Right lung (tissue), 10 donors: ENCODE measurements at places on chromosomes 7 and 10.

DNA sequence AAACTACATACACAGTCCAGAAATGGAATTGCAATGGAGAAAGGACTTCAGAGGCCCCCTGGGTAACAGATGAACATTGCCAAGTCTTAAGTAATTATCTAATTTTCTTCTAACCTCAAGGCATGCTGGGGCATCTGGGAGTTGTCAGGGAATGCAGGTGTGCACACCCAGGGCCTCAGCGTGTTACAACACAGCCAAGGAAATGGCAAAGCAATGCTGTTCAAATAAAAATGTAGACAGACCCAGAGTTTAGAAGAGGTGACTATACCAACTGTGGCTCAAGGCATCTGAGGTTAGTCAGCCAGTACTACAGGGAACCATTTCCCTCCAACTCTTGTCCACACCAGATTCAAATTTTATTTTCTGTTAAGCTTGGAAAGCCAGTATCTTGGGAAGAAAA lies 73.6 kb downstream of the CCDC3 start:
- DNase-seq = no peak

GRCh38 chr10:88705958-88706357 lies at the start of gene LIPK:
LIPK (plus strand) TSS chr10:88706249; CDS start chr10:88724544, 18,295 bp downstream.
- no peak for DNase-seq

- DNase-seq = no peak
Measured at GRCh38 chr10:101131962-101132635, 999 bp downstream of the TLX1 start.

- DNase-seq = no peak
Measured at GRCh38 chr10:72816565-72816964, 77.0 kb upstream of the OIT3 start.

DNA sequence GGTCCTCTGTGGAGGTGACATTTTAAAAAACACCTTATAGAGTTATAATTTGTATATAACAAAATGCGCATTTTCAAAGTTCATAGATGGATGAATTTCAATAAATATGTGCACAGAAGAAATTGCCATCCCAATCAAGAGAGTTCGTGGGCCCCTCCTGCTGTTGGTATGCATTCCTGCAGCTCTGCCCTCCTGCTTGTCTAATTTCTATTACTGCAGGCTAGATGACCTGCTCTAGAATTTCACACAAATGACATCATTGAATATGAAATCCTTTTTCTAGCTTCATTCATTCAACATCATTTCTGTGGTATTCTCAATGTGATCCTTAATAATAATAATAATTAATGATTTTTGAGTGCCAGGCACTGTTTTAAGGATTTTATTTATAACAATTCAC lies 348.2 kb downstream of the SDK1 start:
- DNase-seq = no peak

DNA sequence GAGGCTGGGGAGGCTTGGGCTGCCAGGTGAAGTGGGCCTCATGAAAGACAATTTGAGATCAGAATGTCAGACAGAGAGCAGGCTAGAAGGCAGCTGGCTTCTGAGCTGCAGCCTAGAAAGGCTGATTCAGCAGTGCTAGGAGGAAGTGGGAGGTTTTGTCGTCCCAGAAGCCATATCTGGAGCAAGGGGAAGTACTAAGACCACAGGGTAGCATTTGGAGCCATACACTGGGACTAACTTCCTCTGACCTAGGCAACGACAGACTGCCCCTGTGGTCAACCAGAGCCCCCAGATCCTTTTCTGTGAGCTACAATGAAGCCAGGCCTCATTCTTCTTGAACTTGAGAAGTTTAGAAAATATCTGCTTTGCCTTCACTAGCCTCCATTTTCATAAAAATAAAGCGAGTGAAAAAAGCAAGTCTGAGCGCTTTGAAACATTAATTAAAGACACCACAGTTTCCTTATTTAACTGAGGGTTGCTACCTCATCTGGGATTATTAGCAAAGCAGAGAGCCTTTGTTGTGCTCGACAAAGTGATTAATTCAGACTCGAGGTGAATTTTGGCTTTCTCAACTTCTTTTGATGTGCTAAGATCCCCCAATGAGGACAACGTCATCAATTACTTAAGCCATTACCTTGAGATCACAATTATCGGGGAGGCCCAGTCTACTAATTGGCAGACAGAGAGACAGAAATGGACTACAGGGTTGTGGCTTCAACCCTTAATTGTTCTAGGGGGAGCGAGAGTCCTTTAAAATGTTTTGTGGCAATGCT lies 26.6 kb downstream of the TBXAS1 start:
- no peak for DNase-seq

DNA sequence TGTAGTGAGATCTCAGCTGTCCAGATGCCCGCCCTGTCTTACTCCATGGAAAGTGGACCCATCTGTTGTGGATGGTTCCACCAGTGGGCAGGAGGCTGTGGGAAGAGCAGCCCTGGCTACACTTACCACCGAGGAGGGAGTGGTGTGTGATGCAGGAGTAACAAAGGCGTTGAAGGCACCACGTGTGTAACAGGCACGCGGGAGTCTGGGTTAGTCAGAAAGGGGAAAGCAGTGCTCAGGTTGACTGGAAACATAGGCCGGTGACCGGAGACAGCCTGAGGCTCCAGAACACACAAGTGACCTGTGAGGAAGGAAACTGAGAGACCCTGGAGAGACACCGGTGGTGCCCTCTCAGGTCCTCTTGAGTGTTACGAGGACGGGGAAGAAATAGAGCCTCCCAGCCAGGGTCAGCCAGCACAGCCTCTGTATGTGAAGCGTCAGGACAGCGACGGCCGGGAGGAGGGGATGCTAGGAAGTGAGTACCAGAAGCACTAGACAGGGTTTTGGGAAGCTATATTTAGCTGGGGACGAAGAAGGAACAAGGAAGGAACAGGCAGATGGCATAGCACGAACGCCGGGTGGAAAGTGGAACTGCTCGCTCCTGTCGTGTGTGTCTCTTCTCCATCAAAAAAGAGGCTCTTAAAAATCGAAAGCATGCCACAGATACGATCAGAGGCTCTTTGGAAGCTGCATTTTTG lies 51.7 kb downstream of the DAGLB start:
- no peak for DNase-seq

DNA sequence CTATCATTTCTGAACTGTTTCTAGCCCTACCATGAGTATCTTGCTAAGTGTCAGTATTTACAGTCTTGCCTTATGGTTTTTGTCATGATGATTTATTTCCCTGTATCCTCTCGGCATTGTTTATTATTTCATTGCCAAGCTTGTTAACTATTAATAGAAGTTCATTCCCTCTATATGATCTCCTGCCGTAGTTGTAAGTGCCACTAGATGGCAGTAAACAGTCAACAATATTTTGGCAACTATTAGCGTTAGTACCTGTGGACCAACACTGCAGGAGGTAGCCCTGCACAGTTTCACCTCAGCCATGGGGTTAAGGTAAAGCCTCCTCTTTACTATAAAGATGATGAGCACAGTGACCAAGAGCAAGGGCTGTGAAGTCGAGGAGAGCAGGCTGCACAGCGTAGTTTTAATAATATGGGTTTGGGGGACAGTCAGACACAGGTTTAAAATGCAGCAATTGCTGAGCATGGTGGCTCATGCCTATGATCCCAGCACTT lies 26.1 kb upstream of the CCNJ start:
- peak; percentile 77 for DNase-seq

DNA sequence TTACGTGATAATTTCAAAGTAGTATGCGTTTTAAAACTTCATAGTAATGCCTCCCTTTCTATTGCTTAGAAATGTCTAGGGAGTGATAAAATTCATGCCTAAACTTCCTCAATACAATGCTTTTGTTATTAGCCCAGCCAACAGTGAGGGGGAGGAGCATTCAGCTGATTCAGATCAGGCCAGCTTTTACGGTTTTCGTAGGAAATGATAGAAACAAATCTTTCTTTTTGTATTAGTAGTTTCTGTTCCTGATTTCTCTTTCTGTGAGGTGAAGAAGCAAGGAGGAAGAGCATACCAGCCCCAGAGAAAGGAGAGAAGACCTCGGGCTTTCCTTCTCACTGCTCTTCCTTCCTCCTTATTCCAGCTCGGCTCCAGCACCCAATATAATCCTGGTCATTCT lies 35.2 kb upstream of the ITPRID1 start:
- no peak for DNase-seq

DNA sequence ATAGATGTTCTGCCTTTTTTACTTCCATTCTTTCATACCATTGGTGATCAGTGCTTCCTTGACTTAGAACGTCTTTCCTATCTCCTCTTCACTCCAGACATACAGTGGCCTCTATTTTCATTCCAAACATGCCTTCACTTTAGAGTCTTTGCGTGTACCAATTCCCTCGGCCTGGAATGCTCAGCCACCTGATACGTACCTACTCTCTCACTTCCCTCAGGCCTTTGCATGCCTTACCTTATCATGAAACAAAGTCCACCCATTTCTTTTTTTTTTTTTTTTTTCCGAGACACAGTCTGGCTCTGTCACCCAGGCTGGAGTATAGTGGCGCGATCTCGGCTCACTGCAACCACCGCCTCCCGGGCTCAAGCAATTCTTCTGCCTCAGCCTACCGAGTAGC lies 2.2 kb upstream of the CCNJ start:
- DNase-seq = no peak

- no peak for DNase-seq
Measured at GRCh38 chr7:19351341-19352304, 206.4 kb upstream of the FERD3L start.

GRCh38 chr10:127882801-127883459 lies 9.8 kb downstream of the CLRN3 start:
- DNase-seq = no peak

- DNase-seq = no peak
Measured at GRCh38 chr10:114698271-114699061, 40.4 kb upstream of the ABLIM1 start.

- DNase-seq = no peak
Measured at GRCh38 chr7:143284591-143285469, at the start of gene TMEM139. TMEM139 (plus strand) TSS chr7:143284958; CDS start chr7:143285958, 1,000 bp downstream.

DNA sequence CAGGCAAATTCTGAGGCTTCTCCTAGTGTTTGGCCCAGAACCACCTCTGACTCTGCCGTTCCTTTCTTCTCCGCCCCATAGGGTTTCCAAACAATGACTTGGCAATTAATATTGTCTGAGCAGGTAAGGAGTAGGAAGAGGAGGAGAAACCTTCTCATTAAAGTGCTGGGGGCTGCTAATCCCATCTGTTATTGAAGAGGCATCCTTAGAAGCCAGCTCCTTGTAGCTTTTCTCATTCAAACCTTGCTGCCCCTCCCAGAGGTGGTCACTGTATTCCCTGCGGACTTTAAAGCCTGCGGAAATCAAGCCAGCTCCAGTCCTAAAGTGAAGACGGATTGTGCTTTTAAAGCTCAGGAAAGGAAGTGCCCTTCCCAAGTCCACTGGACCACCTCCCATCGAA lies 1.4 kb upstream of the NKX1-2 start:
- DNase-seq = no peak

DNA sequence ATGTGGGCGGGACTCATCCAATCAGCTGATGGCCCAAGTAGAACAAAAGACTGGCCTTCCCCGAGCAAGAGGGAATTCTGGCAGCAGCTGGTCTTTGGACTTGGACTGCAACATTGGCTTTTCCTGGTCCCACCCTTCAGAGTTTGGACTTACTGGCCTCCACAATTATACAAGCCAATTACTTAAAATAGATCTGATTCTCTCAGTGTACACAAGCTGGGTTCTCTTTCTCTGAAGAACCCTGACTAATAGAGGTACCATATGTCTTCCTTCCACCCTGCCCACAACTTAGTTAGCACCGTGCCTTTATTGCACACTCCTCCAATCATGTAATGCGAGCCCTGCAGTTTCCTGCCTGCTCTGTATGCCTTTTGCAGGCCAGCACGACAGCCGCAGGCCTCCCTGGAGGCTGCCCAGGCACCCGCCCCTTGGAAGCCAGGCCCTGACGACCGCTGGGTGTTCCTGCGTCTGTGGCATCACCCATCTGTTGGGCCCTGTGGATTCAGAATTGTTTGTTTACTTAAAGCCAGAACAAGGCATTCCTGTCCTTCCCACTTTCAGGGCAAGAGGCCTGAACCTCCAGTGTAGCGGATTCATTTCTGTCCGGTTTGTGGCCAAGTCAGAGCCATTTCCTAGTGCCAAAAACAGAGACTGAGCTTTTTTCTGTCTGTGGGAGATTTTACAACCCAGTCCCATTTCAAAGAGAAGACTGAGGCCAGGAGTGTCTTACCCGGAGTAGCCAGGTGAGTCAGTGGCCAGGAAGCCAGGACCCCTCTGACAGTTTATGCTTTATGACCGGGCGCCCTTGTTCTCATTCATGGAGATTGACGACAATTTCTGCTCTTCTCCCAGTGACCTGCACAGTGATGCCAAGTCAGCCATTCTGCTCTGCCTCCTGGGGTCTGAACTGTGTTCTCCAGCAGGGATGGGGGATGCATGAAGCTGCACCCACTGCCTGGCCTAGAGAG lies 968 bp upstream of the INMT start:
- DNase-seq = peak; percentile 82

GRCh38 chr7:88041583-88041982 lies 107.5 kb downstream of the ADAM22 start:
- DNase-seq = no peak

DNA sequence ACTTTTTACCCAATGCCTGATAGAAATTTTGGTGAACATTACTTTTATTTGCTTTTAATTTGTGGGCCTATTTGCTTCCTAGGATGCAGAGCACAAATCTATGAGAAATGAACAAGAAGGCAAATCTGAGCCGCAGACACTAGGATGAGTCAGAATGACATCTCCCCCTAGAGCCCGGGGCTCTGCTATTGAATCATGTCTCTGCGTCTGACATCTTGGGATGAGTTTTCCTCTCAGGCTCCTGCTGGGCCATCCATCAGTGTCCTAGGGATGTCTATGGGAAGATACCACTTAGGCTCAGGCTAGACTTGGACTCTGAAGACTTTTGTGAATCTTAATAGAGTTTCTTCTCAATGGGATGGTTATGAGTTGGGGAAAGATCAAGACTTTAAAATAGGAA lies 157.3 kb upstream of the MTPN start:
- DNase-seq = no peak

DNA sequence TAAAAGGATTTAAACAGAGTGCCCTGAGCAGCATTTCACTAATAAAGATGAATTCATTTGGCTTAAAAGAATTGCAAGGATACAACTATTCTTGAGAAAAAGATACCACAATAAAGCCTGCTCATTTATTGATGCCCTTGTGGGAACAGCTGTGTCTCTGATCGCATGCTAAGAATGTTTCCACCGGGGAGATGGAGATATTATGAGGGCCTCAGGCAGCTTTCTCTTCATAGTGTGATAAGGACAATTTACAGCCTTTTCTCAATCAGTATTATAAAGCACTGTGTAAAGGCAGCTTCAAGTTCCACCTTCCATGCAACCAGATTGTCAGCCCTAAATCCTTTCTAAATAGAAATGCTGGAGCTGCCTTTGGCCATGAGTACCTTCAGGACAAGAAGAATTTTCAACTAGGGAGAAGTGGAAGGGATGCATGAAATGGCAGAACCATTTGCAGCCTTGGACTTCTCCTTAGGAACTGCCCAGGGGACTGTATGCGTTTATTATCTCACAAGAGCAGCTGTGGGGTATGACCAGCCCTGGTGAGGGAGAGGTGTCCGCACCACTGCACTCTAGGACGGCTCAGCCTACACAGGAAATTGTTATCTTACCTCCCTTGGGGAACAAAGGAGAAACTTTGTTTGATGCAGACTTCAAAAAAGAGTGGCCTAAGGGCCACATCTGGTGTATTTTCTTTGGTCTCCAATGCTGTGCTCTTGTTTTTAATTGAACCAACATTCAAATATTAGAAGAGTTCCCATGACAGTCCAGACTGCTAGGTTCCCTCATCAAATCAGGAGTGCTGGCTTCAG lies 116.9 kb upstream of the PCGF5 start:
- DNase-seq = no peak

GRCh38 chr7:137992550-137993394 lies 9.1 kb downstream of the CREB3L2 start:
- no peak for DNase-seq
